ENCODE measurements at places on chromosomes 4 and X.

DNA sequence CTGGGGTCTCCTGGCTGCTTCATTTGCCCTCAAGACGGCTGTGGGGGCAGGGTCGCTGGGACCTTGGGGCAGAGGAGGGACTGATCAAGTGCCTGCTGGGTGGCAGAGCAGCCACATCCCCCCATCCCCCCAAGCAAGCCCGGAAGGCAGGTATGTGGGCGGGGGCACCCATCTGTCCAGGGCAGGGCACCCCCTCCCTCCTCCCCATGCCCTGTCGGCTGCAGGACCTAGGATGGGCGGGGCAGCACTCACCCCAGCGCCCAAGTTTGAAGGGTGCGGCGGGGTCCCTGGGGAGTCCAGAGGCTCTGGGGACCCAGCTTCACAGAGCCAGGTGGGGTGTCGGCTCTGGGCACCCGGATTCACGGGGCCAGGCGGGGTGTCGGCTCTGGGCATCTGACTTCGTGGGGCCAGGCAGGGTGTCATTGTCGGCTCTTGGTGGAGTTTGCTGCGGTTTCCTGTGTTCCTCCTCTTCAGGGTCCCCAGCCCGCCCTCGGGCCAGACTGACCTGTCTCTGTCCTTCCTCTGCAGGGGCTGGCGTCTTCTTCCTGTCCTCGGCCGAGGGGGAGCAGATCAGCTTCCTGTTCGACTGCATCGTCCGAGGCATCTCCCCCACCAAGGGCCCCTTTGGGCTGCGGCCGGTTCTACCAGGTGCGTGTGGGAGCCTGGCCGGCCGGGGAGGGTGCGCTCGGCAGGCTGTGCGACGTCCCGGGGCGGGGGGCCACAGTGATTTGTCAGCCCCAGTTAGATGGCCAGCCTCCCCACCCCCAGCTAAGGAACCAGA, 22.1 kb downstream of the DOK7 start:
- no peak for DNase-seq

GRCh38 chr4:28287831-28288233, 1427.2 kb downstream of the STIM2 start:
- no peak for DNase-seq

DNA sequence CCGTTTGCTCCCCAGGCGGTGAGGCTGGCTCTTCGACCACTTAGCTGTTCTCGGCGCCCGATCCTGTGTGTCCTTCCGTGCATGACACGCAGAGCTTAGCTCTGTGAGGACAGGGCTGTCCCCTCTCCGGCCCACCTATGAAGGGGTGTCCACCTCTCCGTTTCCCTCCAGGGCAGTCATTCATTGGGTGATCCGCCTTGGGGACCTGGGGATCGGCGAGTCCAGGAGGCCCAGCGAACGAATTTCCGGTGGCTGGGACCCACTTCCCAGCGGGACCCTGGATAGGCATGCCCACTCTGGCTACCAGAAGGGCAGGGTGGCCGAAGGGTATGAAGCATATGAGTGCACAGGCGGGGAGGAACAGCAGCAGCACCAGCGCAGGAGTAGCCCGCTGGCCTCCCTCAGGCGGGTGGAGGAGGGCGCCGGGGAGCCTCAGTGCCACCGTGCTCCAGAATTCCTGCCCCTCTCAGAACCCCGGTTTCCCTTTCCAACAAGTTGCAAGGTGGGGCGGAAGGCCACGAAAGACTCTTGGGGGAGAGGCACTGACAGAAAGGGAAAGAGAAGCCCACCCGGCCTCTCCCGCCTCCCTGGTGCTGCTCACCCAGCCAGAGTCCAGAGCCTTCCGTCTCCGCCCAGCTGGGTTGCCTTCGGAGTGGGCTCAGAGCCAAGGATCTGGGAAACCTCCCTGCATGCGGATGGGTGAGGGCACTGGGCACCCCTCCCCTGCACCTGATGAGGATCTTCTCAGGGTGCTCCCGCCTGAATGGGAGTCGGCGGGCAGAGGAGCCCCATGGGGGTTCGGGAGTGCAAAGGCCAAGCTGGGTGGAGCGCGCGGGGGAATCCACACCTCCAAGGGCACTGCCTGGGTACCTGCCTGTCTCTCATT, 8.6 kb downstream of the HMX1 start:
- no peak for DNase-seq

DNA sequence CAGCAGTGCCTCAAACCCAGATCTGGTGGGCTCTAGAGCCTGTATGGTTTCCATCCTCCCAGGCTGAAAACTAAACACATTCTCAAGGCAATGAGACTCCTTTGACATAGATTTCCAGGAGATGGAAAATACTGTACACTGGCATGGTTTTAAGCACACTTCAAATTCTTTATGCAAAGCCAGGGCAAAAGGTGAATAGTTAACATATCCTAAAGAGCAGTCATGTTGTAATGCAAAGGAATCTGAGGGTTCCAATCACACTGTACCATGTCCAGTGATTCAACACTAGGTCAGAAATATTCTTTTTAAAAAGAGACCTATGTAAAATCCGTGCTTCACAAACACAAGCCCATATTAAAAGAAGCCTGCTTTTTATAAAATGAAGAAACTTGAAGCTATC, 195.3 kb downstream of the QDPR start:
- no peak for DNase-seq

DNA sequence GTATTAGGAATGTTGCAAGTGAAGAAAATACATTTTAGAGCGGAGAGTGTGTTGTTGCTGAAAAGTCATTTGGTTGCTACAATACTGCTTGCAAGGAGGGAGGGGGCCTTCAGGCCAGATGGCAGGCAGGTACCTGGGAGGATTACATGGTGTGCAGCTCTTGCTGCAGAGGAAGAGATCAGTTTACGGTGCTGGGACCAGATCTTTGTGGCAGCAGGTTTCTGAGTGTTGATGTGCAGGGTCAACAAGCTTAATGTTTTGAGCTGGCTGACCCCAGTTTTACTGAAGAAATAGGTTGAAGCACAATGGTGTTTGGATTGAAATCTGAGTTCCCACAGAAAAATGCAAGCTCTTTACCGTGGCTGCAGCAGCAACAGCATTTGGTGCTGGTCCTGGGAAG, 96.4 kb upstream of the DDIT4L start:
- no peak for DNase-seq

GRCh38 chr4:53651156-53651735, 60.0 kb upstream of the LNX1 start:
- no peak for DNase-seq

DNA sequence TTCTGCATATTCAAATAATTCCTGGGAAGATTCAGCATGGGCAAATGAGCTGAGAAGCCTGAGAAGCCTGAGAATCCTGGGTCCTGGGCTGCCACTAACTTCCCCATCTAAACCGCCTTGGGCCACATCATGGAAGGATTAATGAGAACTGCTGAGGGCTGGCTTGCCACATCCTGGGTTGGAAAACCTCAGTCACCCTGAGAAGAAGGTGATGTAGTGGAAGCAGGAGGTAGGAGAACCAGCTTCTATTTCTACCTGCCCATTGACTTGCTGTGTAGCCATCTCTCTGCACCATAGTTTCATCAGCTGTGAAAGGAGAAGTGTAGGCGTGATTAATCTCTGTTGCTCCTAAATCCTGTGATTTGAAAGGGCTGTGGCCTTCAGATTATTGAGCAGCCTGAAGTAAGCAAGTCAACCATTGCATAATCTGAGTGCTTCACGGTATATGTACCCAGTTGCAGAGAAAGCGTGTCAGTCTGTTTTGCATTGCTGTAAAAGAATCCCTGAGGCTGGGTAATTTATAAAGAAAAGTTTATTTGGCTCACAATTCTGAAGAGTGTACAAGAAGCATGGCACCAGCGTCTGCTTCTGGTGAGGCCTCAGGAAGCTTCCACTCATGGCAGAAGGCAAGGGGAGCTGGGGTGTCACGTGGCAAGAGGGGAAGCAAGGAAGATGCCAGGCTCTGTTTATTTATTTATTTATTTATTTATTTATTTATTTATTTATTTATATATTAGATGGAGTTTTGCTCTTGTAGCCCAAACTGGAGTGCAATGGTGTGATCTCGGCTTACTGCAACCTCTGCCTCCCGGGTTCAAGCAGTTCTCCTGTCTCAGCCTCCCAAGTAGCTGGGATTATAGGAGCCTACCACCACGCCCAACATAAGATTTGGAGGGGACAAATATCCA, 140.9 kb upstream of the ATP6AP2 start:
- no peak for DNase-seq

GRCh38 chr4:7187691-7188090, 4.6 kb upstream of the SORCS2 start:
- no peak for DNase-seq

GRCh38 chr4:21531048-21531447, 417.5 kb downstream of the KCNIP4 start:
- DNase-seq: no peak

DNA sequence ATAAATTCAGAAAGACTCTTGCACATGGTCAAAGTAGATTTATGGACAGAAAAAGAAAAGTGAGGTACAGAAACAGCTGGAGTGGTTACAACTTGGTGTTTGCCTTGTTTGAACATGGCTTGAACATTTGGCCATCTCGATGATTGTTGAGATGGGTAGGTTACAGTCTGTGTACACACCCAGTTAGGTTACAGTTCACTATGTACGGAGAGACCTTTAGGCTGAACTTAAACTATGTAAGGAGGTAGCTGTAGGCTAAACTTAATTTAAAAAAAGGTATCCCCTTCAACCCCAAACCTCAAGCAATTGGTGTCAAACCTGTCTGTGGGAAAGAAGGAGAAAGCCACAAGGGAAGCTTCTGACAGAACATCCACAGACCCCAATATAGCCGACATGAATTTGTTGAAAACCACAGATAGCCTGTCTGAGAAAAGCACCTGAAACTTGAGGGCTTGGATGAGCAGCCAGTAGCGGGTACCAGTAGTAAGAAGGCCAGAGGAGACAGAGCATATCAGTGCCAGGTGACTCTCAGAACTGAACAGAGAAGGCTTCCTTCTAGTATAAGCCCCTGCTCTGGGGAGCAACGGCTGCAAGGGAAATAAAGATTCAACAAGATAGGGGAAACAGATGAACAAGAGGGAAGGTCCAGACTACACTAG, 247.9 kb upstream of the GALNTL6 start:
- no peak for DNase-seq

DNA sequence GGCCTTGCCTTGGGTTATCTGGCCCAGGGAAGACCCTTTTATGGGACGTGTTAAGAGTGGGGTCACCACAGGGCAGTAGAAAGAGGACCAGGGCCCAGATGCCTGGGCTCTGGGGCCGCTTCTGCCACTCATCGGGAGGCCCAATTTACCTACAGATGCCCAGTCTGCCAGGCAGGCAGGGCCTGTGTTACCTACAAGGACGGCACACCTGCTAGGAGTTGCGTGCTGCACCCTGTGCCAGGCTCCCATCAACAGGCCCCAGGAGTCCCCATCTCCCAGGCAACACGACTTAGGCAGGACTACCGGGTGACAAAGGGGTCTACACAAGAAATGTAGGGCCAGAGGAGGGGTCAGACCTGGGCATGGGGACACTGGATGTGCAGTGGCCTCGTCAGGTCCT, 34.6 kb downstream of the WDR1 start:
- no peak for DNase-seq

- DNase-seq: no peak
These were observed 105.9 kb downstream of the SH3RF1 start for GRCh38 chr4:169164669-169165415.

- DNase-seq: no peak
These were observed 740.9 kb downstream of the ARAP2 start for GRCh38 chr4:35503435-35503834.

DNA sequence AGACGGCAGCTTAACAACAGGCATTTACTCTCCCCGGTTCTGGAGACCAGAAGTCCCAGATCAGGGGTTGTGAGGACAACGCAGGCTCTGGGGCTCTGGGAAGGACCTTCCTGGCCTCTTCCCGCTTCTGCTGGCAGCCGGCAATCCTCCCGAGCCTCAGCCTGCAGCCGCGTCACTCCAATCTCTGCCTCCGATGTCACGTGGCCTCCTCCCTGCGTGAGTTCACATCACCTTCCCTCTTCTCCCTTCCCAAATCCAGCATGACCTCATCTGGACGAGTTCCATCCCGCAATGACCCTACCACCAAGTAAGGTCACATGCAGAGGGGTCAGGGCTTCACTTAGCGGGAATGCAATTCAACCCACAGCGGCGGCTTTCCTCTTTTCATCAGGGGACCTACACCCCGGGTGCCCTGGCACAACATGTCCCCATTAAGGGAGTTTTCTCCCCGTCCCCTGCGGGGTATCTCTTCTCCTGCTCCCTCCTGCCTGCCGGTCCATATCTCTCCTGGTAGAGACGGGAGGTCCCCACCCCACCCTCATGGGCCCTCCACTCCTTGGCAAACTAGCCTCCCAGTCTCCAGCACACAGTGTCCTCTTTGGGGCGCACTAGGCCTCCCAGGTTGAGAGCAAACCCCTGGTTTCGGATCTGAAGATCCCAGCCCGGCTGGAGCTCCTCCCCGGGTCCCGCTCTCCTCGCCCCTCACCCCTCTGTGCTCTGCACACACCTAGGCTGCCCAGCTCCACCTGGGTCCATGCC, 25.5 kb downstream of the ABLIM2 start:
- no peak for DNase-seq

- no peak for DNase-seq
These were observed 50.6 kb upstream of the ANKRD17 start for GRCh38 chr4:73309211-73309610.

GRCh38 chr4:106587558-106587957, 219.0 kb upstream of the GIMD1 start:
- DNase-seq: no peak

GRCh38 chrX:137366018-137366633, 199.8 kb upstream of the ZIC3 start:
- no peak for DNase-seq

- DNase-seq: no peak
These were observed 78.7 kb upstream of the RASGEF1B start for GRCh38 chr4:81550388-81550859.

GRCh38 chr4:169256101-169256612, 14.6 kb downstream of the SH3RF1 start:
- no peak for DNase-seq

GRCh38 chr4:36208893-36209473, 35.3 kb downstream of the ARAP2 start:
- DNase-seq: no peak

Measured in NCI-H2081 treated with DMSO at 0.1 percent for 48 hours (cell line).